ENCODE measurements at places on chromosomes 4 and X. TPM values are rescaled to one million over a fixed set of nuclear protein-coding genes. Genes with fewer than 3 reads are reported as not detected.

The UGT2B17 gene
- total RNA-seq: not detected

The TCP11X2 gene
- total RNA-seq: not detected

The FGF5 gene
- total RNA-seq: not detected

The MBNL3 gene
- 33.7 TPM for total RNA-seq

The FGD1 gene
- 0.05 TPM for total RNA-seq

The TMEM47 gene
- not detected for total RNA-seq

The PABPC1L2A gene
- total RNA-seq: not detected

The ZCCHC18 gene
- 0.65 TPM for total RNA-seq

The PACRGL gene
- 11.7 TPM for total RNA-seq

The DCAF4L1 gene
- total RNA-seq: 0.07 TPM
